Activated naive CD4-positive, alpha-beta T cell treated with anti-CD3 and anti-CD28 coated beads, Interleukin-2, amount 50 U/mL, for 16 hours (primary cell): ENCODE measurements at places on chromosomes 2 and 18.

- no peak for DNase-seq
Observed at GRCh38 chr2:165815299-165816141, 21.5 kb upstream of the GALNT3 start.

GRCh38 chr2:234472155-234472554 lies 24.7 kb downstream of the ARL4C start:
- DNase-seq: no peak

- DNase-seq: no peak
Observed at GRCh38 chr18:51211552-51211951, 14.1 kb upstream of the MEX3C start.

- no peak for DNase-seq
Observed at GRCh38 chr2:219627103-219628100, at the start of gene SLC4A3. Gene SLC4A3 (plus strand): TSS chr2:219627630. CDS start chr2:219627993, 363 bp downstream.

GRCh38 chr2:173613386-173613785 lies 258.7 kb downstream of the CDCA7 start:
- DNase-seq: no peak

GRCh38 chr2:204122425-204122824 lies 185.9 kb downstream of the ICOS start:
- no peak for DNase-seq

GRCh38 chr18:63216516-63217311 lies 102.9 kb downstream of the BCL2 start:
- DNase-seq: no peak

DNA sequence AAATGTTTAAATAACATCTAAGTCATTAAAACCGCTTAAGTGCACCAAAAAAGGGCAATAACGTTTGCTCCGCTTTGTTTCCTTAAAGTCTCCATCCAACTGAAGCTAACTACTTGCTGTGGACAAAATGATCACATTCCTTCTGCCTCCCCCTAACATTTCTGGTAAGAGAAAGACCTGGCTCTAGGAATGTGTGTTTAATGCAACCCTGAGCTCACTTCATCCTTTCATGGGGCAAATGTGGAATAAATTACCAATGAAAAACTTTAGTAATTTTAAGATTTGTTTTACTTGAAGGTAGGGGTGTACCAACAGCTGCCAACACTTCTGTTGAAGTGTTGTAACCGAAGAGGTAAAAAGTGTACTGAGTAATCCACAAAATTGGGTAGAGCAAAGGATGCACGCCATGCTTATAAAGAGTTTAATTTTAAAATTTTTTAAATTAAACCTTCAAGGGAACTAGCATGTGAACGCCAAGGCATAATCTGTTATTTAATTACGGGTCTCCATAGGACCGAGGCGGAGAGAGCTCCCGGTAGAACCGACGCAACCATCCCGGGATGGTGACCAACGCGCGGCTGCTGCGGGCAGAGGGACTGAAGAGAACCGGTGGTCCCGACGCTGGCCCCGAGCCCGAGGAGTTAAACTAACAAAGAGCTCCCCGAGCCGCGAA lies 1.1 kb downstream of the HNRNPLL start:
- DNase-seq: no peak

GRCh38 chr2:237858294-237859081 lies 935 bp upstream of the RAMP1 start:
- DNase-seq: peak; percentile 39

GRCh38 chr2:25822190-25823117 lies 55.8 kb downstream of the ASXL2 start:
- DNase-seq: peak; percentile 59

DNA sequence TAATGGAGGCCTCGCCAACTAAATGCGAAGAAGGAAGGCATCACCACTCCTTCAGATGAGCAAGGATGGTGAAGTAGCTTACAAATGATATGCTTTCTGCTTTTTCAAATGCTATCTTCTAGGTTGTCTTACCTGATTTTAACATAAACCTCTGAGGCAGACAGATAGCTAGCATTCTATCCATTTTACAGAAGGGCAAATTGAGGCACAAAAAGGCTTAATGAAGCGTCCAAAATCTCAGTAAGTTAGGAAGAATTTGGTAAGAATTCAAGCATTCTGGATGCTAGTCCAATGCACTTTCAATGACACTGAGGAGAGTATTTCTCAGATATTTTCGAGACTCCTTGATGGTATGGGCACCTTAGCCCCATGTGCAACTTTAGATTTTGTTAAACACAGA lies 81.8 kb downstream of the LRP2 start:
- DNase-seq: no peak

DNA sequence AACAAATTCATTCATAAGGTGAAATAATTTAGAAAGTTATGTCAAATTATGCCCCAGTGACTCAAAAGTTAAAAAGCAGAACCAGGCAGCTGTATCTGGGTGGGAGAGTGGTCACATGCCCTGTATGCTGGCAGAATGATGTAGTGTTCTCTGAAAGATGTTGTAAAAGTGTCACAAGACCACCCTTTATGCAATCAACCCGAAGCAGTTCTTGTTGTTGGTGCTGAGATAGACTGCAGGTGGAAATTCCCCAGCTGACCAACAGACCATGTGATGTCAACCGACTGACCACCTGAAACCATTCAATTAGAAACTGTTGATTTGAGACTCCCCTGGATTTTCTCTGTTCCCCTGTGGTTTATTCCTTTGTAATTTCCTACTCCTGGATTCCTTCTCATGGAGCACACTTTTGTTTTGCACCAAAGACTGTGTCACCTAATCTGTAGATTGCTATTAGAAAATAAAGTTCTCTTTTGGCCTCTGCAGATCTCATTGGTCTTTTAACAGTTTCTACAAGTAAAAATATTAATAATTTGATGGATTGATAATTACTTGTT lies 1341.3 kb upstream of the LRRTM1 start:
- DNase-seq: no peak

- no peak for DNase-seq
Observed at GRCh38 chr2:50546790-50547189, 485.1 kb downstream of the NRXN1 start.

DNA sequence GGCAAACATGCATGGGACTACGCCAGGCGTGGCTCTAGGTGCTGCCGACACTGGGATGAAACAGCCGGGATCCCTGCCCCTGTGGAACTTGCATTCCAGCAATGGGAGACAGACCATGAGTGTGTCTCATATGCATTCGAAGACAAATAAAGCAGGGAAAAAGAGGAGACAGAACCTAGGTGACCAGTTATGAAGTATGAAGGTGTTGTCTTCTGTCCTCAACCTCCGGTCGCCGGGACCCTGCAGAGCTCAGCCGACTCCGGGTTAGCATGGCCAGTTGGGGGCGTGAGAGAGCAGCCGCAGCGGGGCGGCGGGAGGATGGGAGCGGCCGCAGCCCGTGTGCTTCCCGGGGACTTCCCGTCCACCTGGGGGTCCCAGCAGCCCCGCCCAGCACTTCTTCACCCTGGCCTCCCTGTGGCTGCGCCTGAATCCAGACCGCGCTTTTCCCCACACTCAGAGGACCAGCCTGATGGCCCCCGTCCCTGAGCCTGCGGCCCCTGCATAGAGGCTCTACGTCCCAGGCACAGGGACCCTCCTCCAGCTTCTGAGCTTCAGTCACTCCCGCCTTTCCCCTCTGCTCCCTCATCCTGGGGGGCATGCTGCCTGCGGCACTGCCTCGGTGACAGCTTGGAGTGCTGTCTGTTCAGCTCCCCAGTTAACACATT lies 11.4 kb downstream of the ID2 start:
- DNase-seq: peak; percentile 31

GRCh38 chr2:44833171-44834069 lies 108.1 kb upstream of the SIX3 start:
- DNase-seq: no peak

DNA sequence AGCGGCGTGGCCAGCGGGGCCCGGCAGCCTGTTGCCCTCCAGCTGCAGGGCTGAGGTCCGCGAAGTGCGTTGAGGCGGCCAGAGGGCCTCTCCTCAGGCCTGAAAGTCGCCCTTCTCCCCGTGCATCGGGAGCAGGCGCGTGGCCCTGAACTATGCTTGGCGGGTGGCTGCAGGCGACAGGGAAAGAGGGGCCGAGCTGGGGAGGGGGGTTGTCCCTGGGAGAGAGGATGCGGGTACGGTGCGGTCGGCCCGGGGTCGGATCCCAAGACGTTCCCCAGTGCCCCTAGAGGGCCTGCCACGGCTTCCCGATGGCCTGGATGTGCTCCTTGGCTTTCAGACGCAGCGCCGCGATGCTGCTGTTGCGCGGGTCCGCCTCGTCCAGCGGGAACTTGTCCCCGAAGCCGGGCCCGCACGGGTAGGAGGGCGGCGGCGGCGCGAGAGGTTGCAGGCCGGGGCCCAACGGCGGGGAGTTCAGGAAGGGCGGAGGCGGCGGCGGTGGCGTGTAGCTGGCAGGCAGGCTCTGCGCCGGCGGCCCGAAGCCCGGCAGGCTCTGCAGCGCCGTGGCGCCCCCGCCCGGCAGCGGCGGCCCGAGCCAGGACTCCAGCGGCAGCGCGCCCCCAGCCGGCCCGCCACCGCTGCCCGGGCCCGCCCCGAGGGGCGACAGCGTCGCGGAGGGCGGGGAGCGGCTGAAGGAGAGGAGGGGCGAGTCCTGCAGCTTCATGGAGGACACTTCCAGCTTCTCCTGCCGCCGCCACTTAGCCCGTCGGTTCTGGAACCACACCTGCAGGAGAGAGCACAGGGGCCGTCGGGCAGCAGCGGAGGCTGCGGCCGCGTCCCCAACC lies 4.3 kb downstream of the RAX start:
- DNase-seq: no peak

- DNase-seq: no peak
Observed at GRCh38 chr2:233301811-233302210, 5.8 kb upstream of the SAG start.

GRCh38 chr18:35343488-35343935 lies 708 bp downstream of the ZNF24 start:
- no peak for DNase-seq

DNA sequence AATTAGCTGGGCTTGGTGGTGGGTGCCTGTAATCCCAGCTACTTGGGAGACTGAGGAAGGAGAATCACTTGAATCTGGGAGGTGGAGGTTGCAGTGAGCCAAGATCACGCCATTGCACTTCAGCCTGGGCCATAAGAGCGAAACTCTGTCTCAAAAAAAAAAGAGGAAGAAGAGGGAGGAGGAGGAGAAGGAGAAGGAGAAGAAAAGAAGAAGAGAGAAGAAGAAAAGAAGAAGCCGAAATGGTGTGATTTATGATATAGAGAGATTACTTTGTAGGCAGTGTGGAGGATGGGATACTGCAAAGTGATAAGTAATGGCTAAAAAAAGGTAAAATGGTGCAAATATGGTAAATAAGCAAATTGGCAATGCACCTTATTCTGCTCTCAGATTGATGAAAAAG lies 25.1 kb downstream of the THNSL2 start:
- no peak for DNase-seq

DNA sequence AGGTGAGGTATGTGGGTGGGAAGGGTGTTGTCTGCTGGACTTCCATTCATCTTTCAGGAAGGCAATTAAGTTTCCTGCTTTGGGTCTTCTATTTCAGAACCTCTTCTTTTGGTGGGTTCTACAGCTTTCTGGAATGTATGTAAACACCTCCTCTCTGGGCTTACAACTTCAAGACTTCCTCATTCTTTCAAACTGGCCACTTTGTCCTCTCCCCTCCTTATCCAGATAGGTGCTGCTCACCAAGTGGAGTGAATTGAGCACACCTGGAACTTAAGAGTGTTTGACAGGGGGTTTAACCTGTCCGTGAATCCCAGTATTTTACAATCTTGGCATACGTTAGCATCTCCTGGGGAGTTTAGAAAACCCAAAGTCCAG lies 5.2 kb upstream of the MRPL33 start:
- DNase-seq: no peak

GRCh38 chr2:200662727-200663126 lies 76.9 kb downstream of the AOX1 start:
- no peak for DNase-seq

DNA sequence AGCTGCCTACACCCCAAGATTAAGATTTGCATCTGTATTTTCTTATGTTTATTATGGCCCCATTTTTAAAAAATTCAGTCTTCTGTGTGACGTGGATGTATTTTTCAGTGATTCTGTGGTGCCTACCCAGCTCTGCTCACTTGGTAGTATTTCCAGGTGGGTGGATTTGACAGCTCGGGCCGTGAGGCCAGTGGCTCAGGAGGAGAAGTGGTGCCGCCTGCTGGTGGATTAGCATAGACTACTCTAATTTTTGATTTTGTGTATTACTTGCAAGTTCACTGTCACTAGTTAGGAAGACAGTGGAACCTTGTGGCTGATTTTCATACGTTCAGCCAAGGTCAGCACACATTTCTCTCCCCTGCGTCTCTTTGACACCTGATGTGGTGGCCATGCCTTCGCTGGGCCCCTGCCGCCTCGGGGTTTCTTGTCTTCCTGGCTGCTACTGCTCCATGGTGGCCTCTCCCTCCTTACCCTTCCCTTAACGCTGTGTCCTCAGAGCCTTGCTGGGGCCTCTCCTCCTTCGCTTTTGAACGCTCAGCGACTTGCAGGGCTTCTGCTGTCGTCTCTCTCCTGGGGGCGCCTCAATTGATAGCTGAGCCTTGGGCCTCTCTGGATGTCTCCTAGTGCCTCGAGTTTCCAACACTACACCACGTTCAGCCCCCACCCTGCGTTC lies 89.4 kb downstream of the DGKD start:
- peak; percentile 84 for DNase-seq

GRCh38 chr2:71620116-71620515 lies 166.8 kb downstream of the DYSF start:
- DNase-seq: no peak

DNA sequence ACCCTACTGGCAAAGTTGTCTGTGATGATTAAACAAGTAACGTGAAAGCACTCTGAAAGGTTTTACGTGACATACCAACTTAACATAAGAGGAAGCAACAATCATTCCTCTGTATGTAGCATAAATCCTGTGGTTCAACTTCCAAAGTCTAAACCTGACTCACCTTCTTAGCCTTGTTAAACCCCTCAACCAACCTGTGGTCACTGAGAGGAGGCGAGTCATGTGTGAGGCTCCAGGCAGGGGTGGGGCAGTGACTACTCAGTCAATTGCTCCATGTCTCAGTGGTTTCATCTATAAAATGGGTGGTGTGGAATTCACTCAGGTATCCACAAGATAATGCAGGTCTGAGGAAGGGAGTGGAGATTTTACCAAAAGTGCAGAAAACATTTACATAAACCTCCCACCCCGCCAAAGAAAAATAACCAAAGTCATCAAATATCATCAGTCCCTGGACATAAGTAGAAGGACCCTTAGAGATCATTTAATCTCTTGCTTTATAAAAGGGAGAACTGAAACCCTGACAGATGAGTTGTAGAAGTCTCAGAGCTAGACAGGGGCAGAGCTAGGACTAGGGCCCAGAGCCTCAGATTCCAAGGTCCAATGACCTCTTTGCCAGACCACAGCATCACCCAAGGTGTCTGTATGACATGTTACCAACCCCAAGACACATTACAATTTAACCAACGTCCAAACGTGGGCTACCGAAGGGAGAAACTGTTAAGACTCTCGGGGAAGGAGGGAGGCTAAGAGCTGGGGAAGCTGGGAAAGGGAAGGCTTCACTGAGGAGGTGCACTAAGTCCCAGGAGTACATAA lies 3.7 kb upstream of the PCBP1 start:
- DNase-seq: peak; percentile 55

- no peak for DNase-seq
Observed at GRCh38 chr2:229783108-229783721, 68.9 kb upstream of the DNER start.

- DNase-seq: no peak
Observed at GRCh38 chr2:45093181-45093580, 83.9 kb upstream of the SIX2 start.

GRCh38 chr2:112465382-112465781 lies 16.6 kb upstream of the TTL start:
- no peak for DNase-seq

- no peak for DNase-seq
Observed at GRCh38 chr2:1991706-1992245, 247.5 kb upstream of the PXDN start.

GRCh38 chr2:156436497-156437085 lies 412 bp downstream of the GPD2 start:
- peak; percentile 15 for DNase-seq

GRCh38 chr2:237669283-237669627 lies 41.9 kb downstream of the LRRFIP1 start:
- no peak for DNase-seq
